ENCODE measurements at places on chromosomes 4 and X.

- DNase-seq: no peak
Observed at GRCh38 chrX:6694977-6695376, 160.1 kb upstream of the VCX3A start.

DNA sequence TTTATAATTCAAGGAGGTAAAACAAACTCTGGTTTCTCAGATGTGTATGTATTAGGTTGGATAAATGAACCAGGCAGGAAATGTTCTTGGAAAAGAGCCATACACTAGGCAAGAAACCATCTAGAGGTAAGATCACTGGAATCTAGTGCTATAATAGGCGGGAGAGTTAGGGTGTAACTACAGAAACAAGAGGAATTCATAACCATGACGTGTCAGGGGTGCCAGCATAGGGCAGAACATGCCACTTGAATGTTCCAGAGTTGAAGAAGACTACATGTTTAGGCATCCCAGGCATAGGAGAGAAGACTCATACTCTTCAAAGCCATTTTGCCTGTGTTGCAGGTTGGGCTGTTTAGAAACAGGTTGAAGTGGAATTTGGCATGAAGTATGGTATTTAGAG lies 198.7 kb downstream of the CCNG2 start:
- DNase-seq: no peak

GRCh38 chr4:164935363-164935762 lies 42.1 kb downstream of the TRIM61 start:
- DNase-seq: peak; percentile 17

- DNase-seq: no peak
Observed at GRCh38 chr4:109303140-109303496, 660 bp upstream of the COL25A1 start.

DNA sequence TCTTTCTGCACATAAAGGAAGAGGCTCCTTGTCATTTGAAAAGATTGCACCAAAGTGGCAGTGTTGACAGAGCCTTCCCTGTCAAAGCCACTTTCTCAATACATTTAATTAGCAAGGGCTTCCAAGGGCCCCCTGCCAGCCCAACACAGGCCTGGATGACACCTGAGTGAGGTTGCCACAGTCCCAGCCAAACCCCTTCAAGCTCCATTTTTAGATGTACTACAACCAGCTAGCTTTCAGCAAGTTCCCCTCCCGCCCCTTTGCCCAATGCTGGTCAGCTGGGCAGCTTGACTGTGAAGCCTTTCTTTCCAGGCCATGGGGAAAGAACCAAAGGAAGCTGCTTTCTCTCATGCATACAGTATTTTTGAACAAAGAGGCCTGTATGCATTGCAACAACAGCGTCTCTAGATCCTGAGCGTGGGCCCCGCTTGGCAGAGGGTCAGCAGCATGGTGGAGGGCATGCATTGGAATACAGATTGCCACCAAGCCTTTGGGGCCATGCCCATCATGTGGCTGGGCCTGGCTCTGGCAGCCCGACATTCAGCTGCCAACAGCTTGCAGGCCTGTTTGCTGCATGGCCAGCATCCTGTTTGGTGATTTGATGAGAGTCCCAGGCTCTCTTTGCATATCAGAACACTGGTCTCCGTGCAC lies 261.1 kb upstream of the GATB start:
- DNase-seq: no peak

DNA sequence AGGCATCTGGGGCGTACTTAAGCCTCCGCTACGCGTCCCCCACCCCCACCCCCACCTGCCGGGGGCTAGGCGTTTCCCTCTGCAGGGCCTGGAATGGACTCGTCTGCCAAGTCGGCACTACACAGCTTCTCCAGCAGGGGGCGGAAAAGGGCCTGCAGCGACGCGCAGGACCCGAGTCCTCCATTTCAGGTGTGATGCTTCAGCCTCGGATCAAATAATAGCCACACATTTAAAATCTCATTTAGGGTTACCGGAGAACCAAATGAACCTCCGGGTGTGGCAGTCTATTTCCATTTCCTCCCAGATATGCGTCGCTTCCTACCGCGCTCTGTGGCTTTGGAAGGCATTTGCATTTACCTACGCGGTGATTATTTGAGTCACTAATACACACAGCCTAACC lies 2.9 kb downstream of the PAK3 start:
- peak; percentile 68 for DNase-seq

Measured in SK-N-SH (cell line).